ENCODE measurements at places on chromosomes 13 and 19.
A peak's percentile ranks its signal among the peaks of the same experiment; 100 is the strongest.

DNA sequence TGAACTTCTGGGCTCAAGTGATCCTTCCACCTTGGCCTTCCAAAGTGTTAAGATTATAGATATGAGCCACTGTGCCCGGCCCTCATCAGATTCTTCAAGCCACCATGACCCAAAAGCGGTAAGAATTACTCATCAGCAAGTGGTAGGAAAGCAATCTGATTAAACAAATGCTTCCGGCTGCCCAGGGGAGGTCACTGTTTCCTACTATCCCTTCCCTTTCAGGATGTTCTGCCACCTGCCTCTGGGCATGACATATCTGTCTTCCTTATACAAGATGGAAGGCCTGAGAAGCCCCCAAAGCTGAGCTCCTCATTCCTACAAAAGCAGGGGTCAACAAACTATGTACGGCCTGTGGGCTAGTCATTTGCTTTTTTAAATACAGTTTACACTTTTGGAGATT lies 7.0 kb downstream of the ABHD8 start:
- DNase-seq, result no peak

GRCh38 chr19:3132971-3133792 lies 2.7 kb upstream of the GNA15 start:
- DNase-seq, result peak; percentile 92

DNA sequence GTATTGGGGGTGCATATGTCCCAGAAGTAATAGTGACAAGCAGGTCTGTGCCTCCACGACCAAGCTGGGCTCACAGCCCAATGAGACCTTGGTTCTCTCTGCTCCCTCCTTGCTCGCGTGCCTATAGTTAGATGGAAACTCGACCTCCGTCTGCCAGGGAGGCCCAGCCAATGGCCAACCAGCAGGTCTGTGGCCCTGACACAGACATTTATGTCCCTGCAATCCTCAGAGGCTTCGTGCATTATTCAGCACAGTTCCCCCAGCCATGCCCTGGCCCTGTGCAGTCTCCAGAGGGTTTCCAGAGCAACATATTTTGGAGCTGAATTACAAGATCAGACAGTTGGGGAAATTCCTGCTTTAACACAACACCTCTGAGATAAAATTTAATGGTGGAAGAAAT lies 105.1 kb downstream of the UQCRFS1 start:
- no peak for DNase-seq

DNA sequence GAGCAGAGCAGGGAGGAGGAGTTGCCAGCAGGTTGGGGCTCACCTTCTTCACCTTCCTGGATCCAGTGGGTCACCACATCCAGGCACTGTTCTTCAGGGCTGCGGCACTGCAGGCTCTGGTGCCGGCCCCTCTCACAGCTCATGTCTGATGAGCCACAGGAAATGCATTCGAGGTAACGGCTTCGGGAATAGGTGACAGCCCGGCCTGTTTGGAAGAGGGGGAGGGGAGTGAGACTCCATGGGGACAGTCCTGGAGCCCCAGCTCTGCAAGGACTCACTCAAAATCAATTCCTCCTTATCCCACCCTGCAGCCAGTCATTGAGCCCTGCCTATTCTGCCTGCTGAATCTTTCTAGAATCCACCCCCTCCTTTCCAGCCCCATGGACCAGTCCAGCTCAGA lies 13.5 kb downstream of the PLAUR start:
- no peak for DNase-seq

DNA sequence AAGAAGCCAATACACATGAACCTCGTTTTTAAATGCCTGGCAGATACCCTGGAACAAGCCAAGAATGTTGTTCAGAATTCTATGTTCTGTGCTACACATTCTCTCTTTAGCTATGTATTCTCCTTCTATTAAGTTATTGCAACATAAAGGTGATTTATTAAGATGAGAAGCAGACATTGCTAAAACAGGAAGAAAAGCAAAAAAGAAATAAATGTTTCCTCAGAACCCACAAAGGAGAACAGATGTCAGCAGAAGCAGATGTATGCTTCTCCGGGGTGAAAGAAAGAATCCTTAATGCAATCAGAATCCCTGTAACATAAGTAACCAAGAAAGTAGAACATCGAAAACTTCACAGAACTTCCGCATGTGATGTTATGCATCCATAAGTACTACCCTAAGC lies 302.9 kb downstream of the DCT start:
- no peak for DNase-seq
